ENCODE measurements at places on chromosomes 5 and 9. TPM values are rescaled to one million over a fixed set of nuclear protein-coding genes. Genes with fewer than 3 reads are reported as not detected.

The ARSB gene
- 16.0 TPM for total RNA-seq

The RNF208 gene
- not detected for total RNA-seq

DNA sequence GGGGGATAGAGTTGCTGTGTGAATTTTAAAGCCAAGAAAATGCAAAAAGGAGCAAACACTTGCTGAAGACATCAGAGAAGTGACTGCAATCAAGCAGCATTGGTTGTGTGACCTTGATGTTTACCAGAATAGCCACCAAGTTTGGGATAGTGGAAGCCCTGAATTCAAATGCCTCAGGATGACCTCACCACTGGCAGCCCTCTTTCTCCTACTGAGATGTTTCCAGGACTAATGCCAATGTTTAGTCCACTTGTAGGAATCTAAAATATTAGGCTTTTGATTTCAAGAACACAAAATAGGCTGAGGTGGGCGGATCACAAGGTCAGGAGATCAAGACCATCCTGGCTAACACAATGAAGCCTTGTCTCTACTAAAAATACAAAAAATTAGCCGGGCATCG lies 112.2 kb upstream of the NUDT12 start:
- no peak overlapping the region for H3K27ac ChIP-seq
- no peaks in the 10 kb centered on the region for H3K27me3 ChIP-seq
- peak; percentile 17 for DNase-seq
- H3K36me3 ChIP-seq = no peaks in the 10 kb centered on the region

DNA sequence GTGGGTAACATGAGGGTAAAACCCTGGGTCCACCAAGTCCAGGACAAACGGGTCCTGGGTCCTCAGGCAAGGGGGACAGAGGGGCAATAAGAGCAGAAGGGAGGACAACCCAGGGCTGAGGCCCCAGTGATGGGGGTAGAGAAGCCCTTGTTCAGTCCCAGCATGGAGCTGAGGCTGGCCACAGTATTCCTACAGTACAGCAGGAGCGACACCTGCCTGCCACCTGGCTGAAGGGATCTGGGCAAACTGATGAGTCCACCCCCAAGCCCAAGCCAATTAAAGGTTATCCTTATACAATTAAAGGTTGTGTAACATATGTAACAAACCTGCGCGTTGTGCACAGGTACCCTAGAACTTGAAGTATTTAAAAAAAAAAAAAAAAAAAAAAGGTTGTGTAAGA lies 97.7 kb upstream of the LRRTM2 start:
- no peaks in the 10 kb centered on the region for H3K36me3 ChIP-seq
- peaks cover 10% of the 10 kb centered on the region for H3K4me1 ChIP-seq
- H3K27ac ChIP-seq = no peak overlapping the region
- DNase-seq = no peak
- H3K4me3 ChIP-seq = no peak overlapping the region
- H3K27me3 ChIP-seq = no peaks in the 10 kb centered on the region

DNA sequence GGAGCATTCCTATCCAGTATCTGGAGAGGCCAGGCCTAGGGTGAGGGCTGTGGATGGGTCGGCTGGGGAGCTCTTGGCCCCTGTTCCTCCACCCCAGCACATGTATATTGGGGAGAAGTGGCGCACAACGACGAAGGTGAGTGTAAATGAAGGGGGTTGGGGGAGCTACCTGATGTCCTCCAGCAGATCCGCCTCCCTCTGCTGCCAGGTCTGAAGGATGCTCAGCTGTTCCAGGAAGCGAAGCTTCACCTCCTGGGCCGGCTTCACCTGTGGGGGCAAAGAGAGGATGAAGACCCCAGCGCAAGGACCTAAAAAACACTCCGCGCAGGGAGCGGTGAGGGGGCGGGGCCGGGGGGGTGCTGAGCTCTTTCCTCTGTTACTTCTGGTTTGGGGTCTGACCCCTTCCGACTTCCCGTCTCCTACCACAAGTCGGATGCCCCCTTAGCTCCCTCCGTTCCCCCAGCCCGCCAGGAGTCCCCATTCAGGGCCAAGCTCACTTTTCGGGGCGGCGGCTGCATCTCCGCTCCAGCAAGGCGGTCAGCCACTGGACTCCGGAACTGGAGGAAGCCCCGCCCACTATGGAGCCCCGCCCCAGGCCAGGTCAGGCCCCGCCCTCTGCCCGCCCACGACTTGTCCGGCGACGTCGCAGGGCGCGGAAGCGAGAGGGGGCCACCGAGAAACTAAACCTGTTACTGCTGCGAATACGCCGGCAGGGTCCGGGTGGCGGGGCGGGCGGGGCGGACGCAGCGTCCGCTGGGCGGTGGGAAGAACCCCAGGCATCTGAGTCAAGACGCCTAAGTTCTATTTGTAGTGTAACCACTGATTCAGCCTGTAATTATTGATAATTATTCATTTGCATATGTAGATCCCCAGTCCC lies at the start of gene FCHSD1:
TSS of gene FCHSD1 (minus strand) at position 568 of the 877 bp plus-strand sequence. CDS start at position 518, 50 bp downstream.
- H3K27me3 ChIP-seq = no peaks in the 10 kb centered on the region
- peak; percentile 75 for DNase-seq
- peaks cover 30% of the 10 kb centered on the region for H3K36me3 ChIP-seq
- peak within 1 kb of the TSS; percentile 60 for H3K27ac ChIP-seq
- peak within 1 kb of the TSS; percentile 78 for H3K4me3 ChIP-seq

- H3K36me3 ChIP-seq = peaks cover 44% of the 10 kb centered on the region
- no peak overlapping the region for H3K27ac ChIP-seq
- H3K4me3 ChIP-seq = no peak overlapping the region
- no peak for DNase-seq
- peaks cover 28% of the 10 kb centered on the region for H3K4me1 ChIP-seq
Observed at GRCh38 chr9:127118597-127119319, 3.7 kb downstream of the ANGPTL2 start.

GRCh38 chr5:2155556-2155955 lies 272.8 kb upstream of the IRX4 start:
- H3K4me3 ChIP-seq = no peak overlapping the region
- H3K36me3 ChIP-seq = no peaks in the 10 kb centered on the region
- DNase-seq = no peak
- H3K4me1 ChIP-seq = no peaks in the 10 kb centered on the region
- no peaks in the 10 kb centered on the region for H3K27me3 ChIP-seq

GRCh38 chr5:1054799-1055775 lies 46.5 kb downstream of the NKD2 start:
- no peak overlapping the region for H3K4me3 ChIP-seq
- no peaks in the 10 kb centered on the region for H3K4me1 ChIP-seq
- no peak overlapping the region for H3K27ac ChIP-seq
- peaks cover 20% of the 10 kb centered on the region for H3K36me3 ChIP-seq
- no peak for DNase-seq
- no peaks in the 10 kb centered on the region for H3K27me3 ChIP-seq

GRCh38 chr5:91175708-91176107 lies 207.4 kb downstream of the ARRDC3 start:
- no peaks in the 10 kb centered on the region for H3K36me3 ChIP-seq
- DNase-seq = no peak
- H3K4me3 ChIP-seq = no peak overlapping the region
- no peaks in the 10 kb centered on the region for H3K27me3 ChIP-seq
- no peak overlapping the region for H3K27ac ChIP-seq
- peaks cover 12% of the 10 kb centered on the region for H3K4me1 ChIP-seq

DNA sequence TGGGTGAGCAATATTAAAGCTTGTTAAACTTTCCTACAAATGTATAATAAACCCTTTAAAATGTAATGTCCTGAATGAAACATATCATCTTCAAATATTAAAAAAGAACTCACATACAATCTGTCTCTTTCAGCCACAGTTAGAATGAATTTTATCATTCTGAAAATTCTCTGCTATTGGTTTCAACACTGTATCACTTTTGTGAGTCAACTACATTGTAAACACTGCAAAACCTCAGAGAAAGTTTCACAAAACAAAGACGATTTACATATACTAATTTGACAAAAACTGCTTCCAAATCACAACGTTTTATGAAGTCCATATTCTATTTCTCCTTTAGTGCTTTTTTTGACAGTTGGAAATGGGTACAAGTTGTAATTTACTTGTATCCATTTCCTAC lies 1032.0 kb upstream of the DMAC1 start:
- no peak for DNase-seq
- no peaks in the 10 kb centered on the region for H3K36me3 ChIP-seq
- no peaks in the 10 kb centered on the region for H3K4me1 ChIP-seq
- no peak overlapping the region for H3K4me3 ChIP-seq

The GMCL2 gene
- not detected for total RNA-seq

DNA sequence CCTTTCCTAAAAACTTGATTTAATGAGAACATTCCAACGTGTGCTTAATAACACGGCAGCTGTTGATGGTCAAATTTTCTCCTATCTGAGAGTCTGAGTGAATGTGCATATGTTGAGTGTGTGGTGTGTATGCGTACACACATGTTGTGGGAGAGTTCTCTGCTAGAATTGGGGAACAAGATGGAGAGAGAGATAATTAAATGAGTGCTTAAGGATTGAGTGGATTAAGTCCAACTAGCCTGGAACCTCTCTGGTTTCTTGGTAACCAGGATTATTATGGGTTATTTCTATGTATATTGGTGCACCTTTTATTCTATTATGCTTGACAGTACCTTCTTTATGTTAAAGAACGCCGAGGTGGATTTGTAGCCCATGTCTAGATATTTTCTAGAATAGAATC lies 36.4 kb upstream of the TNFAIP8 start:
- H3K27ac ChIP-seq = no peak overlapping the region
- no peaks in the 10 kb centered on the region for H3K36me3 ChIP-seq
- no peak for DNase-seq
- H3K4me1 ChIP-seq = peaks cover 22% of the 10 kb centered on the region

The GHR gene
- 1.1 TPM for total RNA-seq

DNA sequence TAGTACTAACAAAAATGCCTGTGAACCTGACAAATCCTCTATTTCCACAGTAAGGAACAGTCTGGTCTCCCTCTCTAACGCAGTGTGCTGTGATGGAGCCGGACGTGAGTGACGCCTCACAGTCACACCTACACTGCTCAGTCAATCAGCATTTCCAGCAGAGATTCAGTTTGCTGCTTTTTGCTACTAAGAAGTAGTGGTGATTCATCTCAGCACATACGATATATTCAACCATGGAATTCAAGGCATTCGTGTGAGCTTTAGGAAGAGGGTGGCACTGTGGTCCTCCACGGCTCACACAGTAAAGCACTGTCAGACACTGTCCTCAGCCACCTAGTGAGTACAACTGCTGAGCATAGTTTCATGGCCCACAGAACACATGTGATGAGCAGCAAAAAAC lies 70.9 kb downstream of the SETX start:
- H3K36me3 ChIP-seq = peaks cover 43% of the 10 kb centered on the region
- H3K27ac ChIP-seq = peak overlapping the region; percentile 39
- no peaks in the 10 kb centered on the region for H3K27me3 ChIP-seq
- H3K4me3 ChIP-seq = no peak overlapping the region
- peaks cover 12% of the 10 kb centered on the region for H3K4me1 ChIP-seq
- peak; percentile 86 for DNase-seq

DNA sequence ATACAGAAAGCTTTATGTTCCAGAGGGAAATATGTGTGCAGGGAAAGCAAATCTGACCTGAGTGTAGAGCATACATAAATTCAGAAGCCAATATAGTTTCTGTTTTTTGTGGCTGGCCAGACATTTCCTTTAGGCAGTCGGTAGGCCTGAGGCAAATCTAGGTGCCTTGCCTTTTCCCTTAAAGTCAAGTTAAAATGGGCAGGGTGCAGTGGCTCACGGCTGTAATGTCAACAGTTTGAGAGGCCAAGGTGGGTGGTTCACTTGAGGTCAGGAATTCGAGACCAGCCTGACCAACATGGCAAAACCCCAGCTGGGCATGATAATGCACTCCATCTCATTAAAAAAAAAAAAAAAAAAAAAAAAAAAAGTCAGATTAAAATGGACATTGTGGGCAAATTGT lies 31.2 kb downstream of the PHAX start:
- no peak overlapping the region for H3K4me3 ChIP-seq
- H3K4me1 ChIP-seq = no peaks in the 10 kb centered on the region
- no peak for DNase-seq
- H3K36me3 ChIP-seq = no peaks in the 10 kb centered on the region

DNA sequence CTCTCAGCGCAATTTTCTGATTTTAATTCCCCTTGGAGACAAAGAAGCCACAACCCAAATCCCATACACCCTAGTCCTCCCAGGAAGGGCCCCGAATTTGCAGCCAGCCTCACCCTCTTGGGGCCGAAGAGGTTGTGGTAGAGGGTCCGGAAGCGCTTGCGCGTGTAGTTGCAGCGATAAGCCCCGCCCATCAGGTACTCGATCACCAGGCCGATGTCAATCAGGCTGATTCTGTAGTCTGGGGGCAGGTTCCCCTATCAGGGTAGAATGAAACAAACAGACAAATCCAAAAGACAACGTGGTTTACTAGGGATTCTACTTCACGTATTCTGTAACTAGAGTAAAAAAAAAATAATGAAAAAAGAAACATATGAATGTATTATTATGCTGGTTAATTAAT lies 210.6 kb upstream of the KLF9 start:
- peaks cover 8% of the 10 kb centered on the region for H3K27me3 ChIP-seq
- no peak for DNase-seq
- no peaks in the 10 kb centered on the region for H3K4me1 ChIP-seq
- H3K36me3 ChIP-seq = no peaks in the 10 kb centered on the region

GRCh38 chr9:9614607-9615006 lies 998.2 kb downstream of the PTPRD start:
- H3K4me1 ChIP-seq = no peaks in the 10 kb centered on the region
- no peak overlapping the region for H3K27ac ChIP-seq
- DNase-seq = no peak
- no peaks in the 10 kb centered on the region for H3K27me3 ChIP-seq

The C9orf43 gene
- total RNA-seq = 0.36 TPM

- H3K4me3 ChIP-seq = no peak overlapping the region
- no peaks in the 10 kb centered on the region for H3K36me3 ChIP-seq
- no peak overlapping the region for H3K27ac ChIP-seq
- peaks cover 2% of the 10 kb centered on the region for H3K4me1 ChIP-seq
- peaks cover 88% of the 10 kb centered on the region for H3K27me3 ChIP-seq
Observed at GRCh38 chr5:150186137-150186536, 3.7 kb upstream of the SLC6A7 start.

The ZNF474 gene
- 0.56 TPM for total RNA-seq

DNA sequence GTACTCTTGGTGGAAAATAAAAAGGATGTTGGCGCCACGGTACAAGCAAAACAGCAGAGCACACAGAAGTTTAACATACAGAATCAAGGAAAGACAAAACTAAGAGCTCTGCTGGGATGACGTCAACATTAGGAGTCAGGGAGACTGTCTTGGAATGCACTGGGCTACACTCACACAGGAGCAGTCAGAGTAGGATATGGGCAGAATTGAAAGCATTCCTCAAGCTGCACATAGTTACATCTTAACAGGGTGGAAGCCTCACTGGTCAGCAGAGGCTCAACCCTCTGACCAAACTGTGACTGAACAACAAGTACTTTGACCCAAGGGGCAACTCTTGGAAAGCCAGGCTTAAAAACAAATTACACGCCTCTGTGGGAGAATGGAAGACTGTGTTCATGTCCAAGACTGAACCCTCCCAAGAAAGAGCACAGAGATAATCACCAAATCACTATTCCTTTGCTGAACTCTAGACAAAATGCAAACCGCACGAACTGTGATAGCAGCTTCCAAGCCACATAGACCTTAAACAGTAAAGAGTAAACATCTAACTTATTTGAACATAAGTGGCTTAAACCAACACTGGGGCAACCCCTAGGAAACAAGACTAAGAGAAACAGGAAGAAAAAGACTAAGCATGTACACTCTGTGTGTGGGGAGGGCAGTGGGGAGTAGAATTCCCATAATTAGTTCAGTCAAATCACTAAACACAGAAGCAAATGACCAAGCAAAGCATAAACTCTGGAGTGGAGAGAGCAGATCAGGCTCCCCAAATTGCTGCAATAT lies 772.7 kb downstream of the PRELID2 start:
- H3K4me3 ChIP-seq = no peak overlapping the region
- DNase-seq = peak; percentile 58
- no peaks in the 10 kb centered on the region for H3K4me1 ChIP-seq
- no peaks in the 10 kb centered on the region for H3K27me3 ChIP-seq
- no peak overlapping the region for H3K27ac ChIP-seq
- H3K36me3 ChIP-seq = no peaks in the 10 kb centered on the region

All from IMR-90 (cell line).